ENCODE measurements at places on chromosomes 16 and 17. TPM values are rescaled to one million over a fixed set of nuclear protein-coding genes. Genes with fewer than 3 reads are reported as not detected.
A peak's percentile ranks its signal among the peaks of the same experiment; 100 is the strongest.

DNA sequence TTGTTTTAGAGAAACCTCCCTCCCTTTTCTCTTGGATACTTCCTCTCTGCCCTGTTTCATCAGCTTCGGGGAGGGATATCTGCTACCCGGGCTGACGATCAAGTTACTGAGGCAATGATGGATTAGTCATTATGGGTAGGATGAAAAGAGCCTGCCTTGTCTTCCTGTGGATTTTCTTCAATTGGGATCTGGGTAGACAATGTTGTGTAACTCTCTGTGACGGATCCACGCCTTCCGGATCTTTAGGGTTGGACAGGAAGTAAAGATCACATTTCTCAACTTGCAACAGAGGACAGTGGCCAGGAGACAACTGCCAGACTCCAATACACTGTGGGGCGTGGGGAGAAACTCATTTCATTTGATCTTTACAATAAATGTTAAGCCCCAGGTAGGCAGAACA lies 11.3 kb upstream of the CHST6 start:
- DNase-seq = peak; percentile 73

DNA sequence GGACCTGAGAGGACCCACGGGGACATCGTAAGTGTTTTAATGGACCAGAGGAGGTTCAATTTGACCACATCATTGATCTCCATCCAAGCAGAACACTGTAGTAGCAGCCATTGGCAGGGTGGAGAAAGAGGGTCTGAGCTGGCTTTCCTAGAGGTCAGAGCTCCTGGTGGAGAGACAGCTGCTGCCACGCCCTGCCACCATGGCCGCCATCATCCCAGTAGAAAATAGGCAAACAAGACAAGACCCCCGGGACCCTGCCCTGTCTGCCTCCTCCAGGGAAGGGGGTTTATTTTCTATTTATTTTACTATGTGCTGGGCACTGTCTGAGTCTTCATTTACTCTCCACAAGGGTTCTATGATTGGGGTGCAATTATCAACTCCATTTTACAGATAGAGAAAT lies 11.4 kb upstream of the ITGA3 start:
- no peak for DNase-seq

DNA sequence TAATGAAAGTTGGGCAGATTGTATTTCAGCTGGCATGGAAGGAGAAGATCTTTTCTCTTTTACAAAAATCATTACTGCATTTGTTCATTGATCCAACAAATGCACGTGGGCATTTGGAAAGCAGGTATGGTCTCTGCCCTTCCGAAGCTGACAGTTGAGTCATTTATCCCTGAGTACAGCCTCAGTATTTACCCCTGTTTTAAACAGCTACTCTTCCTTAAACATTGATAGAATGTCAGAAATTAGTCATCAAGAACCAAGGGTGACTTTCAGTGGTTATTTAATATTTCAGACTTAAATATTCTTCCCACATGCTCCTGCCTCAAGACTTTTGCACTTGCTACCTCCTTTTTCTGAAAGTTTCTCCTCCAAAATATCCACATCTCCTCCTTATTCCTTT lies 226.7 kb upstream of the HSBP1 start:
- DNase-seq = no peak

ABCC12 gene
- polyA plus RNA-seq = not detected

JUP gene
- polyA plus RNA-seq = 63.3 TPM

DNA sequence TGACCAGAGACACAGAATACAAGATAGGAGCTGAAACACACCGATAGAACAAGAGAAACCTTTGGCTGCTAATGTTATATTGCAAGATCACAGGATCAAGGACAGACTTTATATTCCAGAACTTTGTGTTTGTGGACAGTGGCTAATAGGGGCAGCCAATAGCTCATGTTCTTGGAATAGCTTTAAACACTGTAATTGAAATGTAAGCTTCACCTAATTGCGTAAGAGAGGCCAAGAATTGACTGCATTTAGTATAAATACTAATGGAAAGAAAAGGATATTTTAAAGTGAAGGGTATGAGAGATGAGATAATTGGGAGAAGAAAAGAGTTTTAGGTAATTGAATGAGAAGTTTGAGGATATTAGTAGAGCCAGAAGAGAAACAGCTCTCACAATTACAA lies 758.8 kb downstream of the CDH11 start:
- DNase-seq = no peak

GRCh38 chr16:55189682-55190636 lies 134.0 kb upstream of the IRX6 start:
- no peak for DNase-seq

GPR139 gene
- not detected for polyA plus RNA-seq

- no peak for DNase-seq
Observed at GRCh38 chr17:871751-872519, 89.8 kb downstream of the MRM3 start.

All from A549 (cell line).